ENCODE measurements at places on chromosomes 4 and X.
A peak's percentile ranks its signal among the peaks of the same experiment; 100 is the strongest.

- no peak for DNase-seq
Observed at GRCh38 chr4:39024311-39024865, 7.8 kb downstream of the TMEM156 start.

DNA sequence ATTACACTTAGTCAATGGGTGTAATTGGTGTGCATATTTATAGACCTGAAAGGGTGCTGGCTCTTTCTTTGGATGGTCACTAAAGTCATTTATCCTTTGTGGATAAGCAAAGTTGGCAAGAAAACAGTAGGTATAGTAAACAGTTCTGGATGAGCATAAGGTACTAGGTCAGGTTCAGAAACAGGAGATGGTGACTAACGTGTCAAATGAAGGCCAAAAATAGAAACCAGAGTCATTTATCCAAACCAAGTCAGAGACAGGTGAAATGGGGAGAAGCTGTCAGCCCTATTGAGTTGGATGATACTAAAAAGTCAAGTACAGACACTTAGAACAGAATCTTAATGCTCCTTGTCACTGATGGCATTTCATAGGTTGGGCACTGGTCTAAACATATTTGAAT is 313.1 kb downstream of the KLHL13 start:
- DNase-seq, result no peak

DNA sequence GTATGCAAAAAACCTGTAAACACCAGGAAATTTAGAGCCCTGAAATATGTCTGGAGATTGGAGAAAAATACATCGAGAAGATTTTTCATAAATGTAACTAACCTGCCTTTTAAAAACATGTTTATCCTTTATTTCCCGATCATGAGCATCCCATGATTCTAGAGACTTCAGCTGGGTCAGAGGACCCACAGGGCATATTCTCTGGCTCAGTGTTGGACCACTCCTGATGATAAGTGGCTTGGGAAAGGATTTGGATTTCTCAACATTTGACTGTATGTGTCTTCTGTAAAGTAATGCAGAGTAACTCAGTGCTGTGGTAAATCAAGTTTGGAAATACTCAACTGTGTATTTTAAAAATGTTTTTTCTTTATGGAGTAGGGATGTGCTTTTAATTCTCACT is 40.0 kb upstream of the ANK2 start:
- DNase-seq, result peak; percentile 34

DNA sequence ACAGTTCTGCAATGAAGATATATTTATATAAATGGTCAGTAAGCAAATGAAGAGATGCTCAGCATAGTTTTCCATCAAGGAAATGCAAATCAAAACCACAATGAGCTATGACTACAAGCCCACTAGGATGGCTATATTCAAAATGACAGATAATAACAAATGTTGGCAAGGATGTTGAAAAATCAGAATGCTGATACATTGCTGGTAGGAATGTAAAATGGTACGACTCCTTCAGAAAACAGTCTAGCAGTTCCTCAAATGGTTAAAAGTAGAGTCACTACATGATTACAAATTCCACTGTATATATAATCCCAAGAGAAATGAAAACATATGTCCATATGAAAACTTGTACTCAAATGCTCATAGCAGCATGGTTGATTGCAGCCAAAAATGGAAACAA is 425.0 kb upstream of the ATOH1 start:
- no peak for DNase-seq

- DNase-seq, result no peak
Observed at GRCh38 chrX:72107841-72108595, 23.7 kb downstream of the RTL5 start.

GRCh38 chrX:38268011-38268410 is 47.3 kb upstream of the SRPX start:
- DNase-seq, result no peak
